ENCODE measurements at places on chromosomes 2 and 18.

GRCh38 chr2:182666674-182667314 lies 49.3 kb upstream of the DNAJC10 start:
- DNase-seq: peak; percentile 16

DNA sequence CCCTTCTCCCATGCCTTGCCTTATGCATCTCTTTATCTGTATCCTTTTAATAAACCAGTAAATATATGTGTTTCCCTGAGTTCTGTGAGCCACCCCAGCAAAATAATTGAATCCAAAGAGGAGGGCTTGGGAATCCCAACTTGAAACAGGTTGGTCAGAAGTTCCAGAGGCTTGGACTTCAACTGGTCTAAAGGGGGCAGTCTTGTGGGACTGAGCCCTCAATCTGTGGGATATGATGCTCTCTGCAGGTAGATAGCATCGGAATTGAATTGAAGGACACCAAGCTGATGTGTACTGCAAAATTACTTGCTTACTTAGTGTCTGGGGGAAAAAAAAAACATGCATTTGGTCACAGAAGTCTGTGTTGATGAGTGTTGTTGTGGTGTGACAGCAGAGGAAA lies 1033.5 kb upstream of the TMEFF2 start:
- no peak for DNase-seq

- DNase-seq: no peak
Observed at GRCh38 chr2:78992807-78993517, 32.5 kb upstream of the REG3G start.

DNA sequence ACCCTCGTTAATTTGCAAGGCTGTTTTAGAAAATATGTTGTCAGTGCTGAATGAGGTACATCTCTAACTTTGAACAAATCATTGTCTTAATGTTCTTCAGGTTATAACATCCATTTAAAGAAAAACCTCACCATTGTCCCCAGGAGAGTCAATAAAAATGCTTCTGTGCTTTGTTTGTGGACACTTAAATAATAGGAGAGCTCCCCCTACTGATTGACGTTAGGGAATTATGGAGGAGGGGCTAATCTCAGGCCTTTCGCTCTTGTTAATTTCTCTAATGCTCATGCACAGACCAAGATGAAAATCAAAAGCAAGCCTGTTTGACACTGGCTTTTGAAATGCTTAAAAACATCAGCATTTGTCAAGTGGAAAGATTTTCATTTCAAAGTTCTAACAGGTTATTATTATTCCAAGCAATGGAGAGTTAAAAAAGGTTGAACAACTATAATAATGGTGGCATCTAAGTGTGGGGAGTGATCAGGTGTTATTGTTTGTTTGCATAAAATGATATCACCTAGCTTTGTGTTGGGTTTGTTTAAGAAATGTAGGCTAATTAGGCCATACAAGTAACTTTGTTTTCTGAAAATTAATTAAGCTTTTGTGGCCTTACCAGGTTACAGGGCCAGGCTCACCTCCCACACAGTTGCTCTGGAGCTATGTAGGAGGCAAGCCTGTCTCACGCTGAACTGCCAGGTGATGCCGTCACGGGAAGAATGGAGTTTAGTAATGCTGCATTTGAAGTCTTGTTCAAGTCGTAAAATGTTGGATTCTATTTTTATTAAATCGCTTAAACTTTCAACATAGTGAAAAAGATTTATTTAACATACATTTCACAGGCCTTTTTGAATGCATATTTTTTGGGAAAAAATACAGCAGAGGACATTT lies 51.7 kb upstream of the SMIM21 start:
- DNase-seq: peak; percentile 64

DNA sequence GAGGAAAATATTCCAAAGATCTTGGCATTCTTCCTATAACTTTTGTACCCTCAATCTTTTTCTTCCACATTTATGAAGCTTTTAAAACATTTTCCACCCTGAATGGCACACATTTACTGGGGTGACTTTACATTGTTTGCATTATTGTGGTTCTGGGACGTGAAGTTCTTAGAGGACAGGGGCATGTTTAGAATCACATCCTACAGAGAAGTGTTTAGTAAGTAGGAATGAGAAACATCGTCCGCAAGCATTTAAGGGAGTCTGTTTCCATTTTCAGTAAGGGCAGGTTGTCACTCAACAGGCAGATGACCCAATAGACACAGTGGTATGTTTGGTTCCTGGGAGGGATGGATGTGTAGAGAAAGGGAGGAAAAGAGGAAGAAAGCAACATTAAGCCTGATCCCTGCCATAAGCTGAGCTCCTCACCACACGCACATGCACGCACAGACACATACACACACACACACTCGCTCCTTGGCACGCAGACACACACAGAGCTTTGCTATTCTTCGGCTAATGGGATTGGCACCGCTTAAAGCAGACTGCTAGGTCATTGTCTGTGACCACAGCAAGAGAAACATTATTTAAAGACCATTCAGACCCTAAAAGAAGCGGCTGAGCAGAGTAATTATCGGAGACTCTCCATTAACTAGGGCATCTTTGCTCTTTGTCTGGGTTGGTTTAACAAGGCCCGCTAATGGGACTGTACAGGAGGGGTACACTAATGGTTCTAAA lies 14.2 kb upstream of the PLEKHM3 start:
- no peak for DNase-seq
